ENCODE measurements at places on chromosomes 2 and 18.

DNA sequence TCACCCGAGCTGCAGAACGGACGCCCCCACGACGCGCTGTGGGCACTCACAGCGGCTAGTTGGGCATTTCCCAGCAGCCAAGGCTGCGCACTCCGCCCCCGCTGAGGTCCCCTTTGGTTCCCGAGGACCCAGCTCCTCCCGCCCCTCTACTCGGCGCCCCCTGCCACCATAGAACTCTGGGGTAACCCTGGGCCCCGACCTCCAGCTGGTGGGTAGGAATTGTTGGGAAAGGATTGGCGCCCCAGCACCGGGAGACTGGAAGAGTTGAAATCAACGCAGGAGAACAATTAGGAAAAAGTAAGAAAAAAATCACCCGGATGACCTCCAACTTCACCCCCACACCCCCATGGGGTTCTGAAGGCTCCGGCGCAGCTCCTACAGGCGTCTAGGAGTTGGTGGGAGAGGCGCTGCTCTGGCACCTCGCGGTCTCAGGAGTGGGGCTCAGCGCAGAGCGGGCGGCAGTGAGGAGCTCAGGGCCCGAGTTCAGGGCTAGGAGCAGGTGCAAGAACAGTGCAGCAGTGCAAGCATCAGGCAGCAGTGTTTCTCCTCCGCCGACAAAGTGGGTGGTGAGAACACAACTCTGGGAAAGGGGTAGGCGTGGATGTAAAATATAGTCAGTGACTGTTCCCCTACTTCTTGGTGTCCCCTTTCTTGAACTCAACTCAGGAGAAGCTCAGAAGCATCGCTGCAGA is 14.0 kb downstream of the POU3F3 start:
- DNase-seq: no peak

DNA sequence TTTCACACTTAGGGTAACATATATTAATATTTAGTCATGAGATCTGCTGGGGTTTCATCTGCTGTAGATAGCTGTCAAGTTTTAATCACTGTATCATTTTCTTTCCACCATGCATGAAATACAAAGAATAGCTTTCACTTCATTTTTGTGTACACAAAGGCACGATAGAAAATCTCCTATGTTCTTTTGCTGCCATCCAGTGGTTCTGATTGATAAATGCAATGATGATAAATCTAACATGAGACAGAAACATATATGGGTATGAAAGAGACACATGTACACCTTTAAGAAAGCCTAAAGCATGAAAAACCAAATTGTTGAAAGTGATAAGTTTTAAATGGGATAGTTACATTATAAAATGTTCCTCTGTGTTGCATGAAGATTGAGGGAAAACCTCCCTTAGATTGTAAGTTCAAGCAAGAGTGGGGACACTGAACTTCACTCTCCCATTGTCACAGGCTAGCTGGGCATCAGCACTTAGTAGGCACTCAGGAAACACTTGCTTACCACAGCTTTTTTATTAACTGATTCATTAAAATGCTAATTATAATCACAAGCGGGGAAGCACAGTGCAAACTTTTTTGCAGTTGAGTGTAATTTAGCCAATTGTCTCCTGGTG is 31.2 kb downstream of the C1D start:
- no peak for DNase-seq

- no peak for DNase-seq
Measured at GRCh38 chr2:168884975-168885374, 5.3 kb downstream of the SPC25 start.

DNA sequence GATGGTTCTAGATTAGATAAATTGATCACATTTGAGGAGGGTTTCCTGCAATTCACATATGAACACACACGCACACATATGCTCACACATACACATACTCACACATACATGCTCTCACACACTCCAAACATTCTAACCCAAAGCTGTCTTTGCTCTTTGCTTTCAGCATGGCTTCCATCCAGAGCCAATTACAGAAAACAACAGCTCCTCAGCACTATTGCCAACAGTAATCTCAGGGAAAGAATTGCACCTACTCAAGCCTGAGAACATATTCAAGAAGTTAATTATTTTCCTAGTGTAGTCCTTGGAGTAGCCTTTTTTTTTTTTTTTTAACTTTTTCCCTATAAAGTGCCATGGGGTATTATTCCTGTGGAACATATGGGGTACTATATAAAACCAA is 246.9 kb upstream of the PARD3B start:
- no peak for DNase-seq

DNA sequence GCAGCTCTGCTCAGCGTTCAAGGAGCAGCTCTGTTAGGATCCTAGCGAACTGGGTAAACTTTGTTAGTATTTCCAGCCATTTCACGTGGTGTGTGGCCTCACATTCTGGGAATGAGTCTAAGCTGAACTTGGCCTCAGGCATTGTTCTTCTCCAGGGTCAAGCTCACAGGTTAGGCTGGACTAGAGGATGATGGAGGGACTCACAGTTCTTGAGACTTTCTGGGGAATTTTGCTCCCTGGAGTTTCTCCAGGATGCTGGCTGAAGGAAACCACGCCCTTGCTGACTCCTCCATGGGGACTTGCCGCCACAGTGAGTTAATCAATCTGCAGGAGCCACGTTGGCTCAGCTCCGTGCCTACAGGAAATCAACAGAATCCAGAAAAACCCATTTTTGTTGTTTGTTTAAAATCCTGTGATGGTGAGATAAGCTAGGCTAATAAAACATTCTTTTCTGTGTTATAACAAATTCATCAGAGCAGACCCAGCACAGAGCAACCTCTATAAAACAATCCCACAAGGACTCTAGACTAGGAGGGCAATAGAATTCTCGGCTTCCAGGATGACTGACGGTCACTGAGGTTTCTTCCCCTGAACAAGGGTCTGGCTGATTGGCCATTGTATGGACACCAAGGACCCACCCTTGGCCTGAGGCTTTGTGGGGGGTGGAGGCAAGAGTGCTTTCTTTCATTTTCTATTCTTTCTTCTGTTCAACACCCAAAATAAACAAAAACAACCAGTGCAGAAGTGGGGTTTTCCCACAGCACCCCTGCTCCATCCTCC is 12.6 kb downstream of the CNDP1 start:
- no peak for DNase-seq

- DNase-seq: no peak
Measured at GRCh38 chr2:118246079-118246478, 157.8 kb downstream of the INSIG2 start.

DNA sequence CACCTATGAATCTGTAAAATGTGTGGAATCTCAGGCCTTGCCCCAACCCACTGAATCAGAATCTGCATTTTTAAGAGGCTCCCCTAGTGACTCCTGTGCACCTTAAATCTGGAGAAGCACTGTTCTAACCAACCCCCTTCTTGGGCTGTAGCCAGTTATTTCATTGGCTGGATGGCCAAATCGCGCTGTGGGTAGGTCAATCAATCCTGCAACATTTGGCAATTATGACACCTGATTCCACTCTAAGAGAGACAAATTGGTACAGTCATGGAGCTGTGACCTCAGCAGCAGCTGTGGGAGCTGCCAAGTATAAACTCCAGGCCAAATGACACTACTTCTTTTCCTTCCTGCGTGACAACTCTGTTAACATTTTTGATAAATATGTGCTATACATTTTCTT is 208.7 kb downstream of the CLIP4 start:
- DNase-seq: no peak

DNA sequence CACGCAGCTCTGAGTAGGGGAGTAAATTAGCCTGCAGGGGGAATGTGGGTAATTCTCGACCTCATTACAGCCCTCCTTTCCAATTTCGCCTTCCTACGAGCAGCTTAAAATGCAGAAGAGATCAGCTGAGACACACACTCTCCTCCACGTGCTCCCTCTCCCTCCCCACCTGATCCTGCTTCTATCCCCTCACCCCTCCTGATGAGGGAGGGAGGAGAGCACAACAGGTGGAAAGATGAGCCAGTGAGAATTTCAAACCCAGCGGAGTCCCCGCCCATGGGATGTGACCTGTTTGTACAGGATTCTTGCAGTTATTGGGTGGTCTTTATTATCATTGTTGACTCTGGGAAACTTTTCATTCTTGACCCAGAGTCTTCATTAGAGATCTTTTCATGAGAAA is 35.5 kb downstream of the DDX18 start:
- no peak for DNase-seq

DNA sequence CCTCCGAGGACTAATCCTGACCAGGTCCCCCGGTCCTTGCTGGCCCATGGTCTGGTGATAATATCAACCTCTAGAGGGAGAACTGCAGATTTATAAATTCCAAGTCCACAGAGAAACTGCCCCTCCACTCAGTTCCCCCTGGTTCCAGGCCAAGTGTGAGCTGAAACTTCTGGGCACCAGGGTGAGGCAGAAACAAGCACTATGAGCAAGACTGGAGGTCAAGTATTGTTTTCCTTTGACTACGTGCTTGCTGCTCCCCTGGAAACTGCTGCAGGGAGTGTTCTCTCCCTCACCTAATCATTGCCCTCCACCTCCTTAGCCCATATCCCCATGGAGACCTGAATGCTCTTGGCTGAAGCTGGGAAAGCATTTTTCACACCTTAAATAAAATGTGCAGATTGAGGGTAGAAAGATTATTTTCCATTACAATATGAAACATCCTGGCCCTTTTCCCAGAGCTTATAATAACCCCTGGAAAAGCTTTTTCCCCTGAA is 135.2 kb downstream of the RDH14 start:
- no peak for DNase-seq

GRCh38 chr2:10260130-10260529 is 42.6 kb upstream of the HPCAL1 start:
- no peak for DNase-seq

DNA sequence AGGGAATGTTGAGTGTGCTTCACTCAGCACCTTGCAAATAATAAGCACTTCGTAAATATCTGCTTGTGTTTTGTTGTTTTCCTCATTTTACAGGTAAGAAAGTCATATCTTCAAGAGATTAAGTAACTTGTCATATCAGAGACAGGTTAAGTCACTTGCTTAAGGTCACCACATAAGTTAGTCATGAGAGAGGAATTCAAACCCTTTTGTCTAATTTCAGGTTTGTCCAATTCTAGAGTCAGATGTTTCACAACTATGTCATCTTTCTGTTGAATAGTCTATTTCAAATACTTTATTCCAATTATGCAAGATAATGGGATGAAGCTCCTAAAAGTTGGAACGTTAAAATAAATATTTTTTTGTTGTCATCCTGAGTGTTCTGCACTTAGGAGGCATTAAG is 13.5 kb upstream of the CUL3 start:
- DNase-seq: no peak

DNA sequence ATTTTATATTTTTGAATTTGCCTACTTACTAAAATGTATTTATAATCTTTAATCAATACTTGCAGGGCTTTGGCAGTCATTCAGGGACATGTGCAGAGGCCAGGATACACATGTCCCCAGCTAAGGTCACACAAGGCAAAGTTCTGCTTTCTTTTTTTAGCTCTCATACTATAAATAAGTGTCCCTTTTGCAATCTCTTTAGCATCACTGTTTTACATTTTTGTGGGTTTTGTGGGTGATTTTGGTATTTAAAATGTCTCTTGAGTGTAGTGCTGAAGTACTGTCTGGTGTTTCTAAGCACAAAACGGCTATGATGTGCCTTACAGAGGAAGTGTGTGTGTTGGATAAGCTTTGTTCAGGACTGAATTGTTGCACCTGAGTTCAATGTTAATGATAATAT is 309.0 kb upstream of the GULP1 start:
- no peak for DNase-seq

GRCh38 chr2:202023198-202023903 is 10.3 kb upstream of the FZD7 start:
- DNase-seq: no peak

DNA sequence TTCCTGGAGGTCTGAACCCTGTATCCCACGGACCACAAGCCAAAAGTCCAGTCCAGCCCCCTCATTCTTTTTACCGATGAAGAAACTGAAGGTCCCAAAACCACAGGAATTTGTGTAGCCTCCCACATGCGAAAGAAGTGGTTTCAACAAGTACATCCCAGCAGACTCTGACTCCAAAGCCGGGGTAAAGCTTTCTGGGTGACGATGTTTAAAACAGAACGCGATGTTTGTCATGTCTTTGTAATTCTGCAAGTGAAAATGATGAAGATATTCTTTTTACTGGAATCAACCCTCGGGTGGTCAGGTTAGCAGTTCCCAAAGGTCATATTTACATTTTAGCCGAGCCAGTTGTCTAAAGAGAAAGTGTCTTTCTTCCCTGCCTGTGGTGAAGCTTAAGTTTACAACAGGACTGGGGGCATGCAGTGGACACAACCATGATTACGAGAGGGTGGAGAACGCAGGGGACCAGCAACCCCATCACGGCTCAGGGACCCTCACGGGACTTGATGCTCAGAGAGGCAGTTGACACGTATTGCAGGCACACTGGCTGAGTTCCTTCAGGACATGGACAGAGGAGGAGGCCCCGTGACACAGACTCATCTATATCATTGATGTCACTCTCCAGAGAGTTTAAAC is 17.8 kb upstream of the TMEM131 start:
- no peak for DNase-seq

DNA sequence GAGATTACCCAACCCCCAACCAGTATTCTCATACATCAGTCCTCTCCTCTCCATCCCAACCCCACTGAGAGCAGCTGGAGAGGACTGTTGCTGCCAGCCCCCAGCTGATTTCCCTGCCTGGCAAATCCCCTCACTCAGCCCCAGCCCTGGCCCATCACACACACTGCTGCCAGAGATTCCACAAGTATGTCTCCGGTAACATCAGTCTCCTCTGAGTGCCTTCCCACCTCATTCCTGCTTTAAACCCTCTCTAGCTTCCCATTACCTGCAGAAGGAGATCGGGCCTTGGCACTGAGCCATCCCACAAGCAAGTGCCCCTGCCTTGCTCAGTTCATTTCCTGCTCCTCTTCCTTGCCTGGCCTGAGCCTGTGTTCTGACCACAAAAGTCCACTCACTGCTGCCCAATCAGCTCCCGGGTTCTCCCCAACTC is 50.6 kb upstream of the ZFP36L2 start:
- no peak for DNase-seq

- no peak for DNase-seq
Measured at GRCh38 chr2:7517088-7517487, 599.9 kb downstream of the RNF144A start.

GRCh38 chr2:8146132-8147005 is 535.5 kb upstream of the ID2 start:
- DNase-seq: no peak

DNA sequence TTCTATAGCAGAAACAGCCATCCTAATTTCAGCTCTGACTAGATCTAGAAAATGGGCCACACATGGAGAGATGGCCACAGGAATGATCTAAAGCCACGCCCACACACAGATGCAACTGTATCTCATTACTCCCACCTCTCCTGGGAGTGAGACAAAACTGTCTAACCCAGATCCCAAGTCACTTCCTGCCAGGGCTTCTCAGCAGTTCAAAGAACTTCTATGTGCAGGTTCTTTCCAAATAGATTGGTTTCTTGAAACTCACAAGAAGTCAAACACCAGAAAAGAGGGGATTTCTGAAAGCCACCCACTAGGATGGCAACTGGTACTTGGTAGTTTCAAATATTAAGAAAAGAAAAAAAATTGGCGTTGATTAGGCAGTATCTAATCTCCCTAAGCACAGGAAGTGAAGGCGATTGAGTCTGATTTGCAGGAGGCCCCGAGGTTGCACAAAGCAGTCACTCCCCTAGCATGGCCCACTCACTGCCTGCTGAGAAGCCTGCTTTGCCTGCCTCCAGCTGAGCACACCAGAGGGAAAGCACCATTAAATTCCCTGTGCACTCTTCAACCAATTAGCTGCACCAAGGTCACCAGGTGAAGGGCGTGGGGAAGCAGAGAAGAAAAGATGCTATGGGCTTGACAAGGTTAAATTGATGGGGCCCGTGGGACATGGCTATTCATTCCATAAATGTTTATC is 51.1 kb downstream of the PAPOLG start:
- no peak for DNase-seq

- DNase-seq: no peak
Measured at GRCh38 chr2:886072-887022, 64.3 kb upstream of the SNTG2 start.

Measured in stimulated activated CD8-positive, alpha-beta memory T cell treated with anti-CD3 and anti-CD28 coated beads, Interleukin-7, amount 100 ng/mL, for 1 hour (primary cell).